Activated CD4-positive, alpha-beta T cell treated with anti-CD3 and anti-CD28 coated beads, Interleukin-2, amount 50 U/mL, for 1 hour (primary cell): ENCODE measurements at places on chromosomes 11 and 22.

DNA sequence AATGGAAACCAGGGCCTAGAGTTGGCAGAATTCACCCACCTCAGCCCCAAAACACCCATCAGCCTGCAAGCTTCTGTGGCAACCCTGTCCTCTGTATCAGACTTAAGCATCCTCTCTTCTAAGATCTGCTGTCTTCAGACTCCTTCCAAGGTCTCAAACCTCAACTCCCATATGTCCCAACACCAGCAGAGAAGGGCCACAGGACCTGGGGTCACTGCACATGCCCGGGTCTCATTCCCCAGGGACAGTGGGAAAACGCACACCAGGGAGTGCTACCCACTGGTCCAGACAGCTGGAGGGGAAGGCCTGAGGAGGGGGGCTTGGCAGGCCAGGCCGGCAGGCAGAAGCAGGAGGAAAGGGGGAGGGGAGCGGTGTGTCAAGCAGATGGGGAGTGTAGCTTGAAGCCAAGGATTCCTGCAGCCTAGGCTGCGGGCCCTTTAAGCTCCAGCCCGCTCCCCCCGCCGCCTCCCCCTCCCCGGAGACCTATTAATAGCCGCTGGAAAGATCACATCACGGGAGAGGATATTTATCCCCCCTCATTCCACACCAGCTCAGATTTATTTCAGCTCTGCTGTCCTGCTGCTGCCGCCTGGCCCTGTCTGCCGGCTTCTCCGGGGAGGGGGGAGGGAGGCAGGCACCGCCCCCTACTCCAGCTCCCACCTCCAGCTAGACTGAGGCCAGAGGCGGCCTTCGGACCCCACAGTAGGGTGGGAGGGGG, 16.7 kb downstream of the BCL9L start:
- no peak for DNase-seq

GRCh38 chr11:122850076-122850631, 11.9 kb downstream of the CRTAM start:
- no peak for DNase-seq

GRCh38 chr22:25843660-25844405, 101.8 kb downstream of the MYO18B start:
- DNase-seq: no peak

DNA sequence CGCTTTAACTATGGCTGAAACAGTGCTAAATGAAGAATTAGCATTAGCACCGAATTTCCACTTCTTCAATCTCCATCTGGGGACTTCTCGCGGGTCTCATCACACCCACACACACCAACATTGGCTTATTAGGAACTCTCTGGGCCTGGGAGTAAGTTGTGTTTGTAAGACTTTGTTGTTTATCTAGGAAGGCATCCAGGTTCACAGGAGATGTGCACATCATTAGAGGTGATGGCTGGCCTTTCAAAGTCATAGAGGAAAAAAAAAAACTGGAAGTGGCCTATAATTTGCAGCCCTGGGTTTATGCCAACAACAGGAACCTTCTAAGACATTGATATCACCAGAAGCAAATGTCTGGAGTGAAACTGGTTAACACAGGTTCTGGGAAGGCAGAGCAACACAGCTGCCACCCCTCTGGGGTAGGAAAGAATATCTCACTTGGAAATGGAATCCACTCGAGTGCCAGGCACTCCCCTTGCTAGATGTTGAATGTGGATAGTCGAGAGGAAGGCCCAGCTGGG, 84.5 kb downstream of the TRAF6 start:
- DNase-seq: no peak

- no peak for DNase-seq
Observed at GRCh38 chr11:121515335-121515671, 62.5 kb upstream of the SORL1-AS1 start.

DNA sequence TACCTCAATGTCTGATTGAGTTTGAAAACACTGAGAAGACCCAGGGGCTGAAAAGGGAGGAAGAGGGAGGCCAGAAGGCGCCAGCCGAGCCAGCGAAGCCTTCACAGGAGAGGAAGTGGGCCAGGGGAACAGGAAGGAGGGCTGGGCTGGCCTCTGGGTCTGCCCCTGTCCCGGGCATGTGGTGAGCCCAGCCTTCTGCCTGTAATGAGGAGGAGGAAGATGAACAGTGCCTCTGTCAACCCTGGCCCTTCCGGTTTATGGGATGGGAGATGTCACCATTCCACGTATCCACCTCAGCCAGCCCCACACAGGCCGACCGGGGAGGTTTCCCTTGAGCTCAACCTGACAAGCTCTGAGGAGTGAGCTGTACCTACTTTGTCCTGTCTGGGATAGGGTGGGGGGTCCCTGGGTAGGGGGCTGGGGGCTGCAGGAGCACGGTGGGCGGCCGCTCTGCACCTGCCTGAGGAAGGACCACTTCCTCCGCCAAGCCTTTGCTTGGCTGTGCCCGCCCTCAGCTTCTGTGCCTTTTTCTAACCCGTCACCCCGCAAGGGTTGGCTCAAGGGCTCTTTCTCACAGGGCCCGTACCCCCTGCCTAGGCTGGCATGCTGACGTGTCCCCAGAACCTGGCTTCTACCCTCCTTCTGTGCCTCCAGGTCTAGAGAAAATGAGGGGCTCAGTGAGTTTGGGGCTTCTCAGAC, 2.0 kb downstream of the PARVG start:
- DNase-seq: peak; percentile 23

- DNase-seq: no peak
Observed at GRCh38 chr22:43476751-43477725, 65.2 kb downstream of the MPPED1 start.

DNA sequence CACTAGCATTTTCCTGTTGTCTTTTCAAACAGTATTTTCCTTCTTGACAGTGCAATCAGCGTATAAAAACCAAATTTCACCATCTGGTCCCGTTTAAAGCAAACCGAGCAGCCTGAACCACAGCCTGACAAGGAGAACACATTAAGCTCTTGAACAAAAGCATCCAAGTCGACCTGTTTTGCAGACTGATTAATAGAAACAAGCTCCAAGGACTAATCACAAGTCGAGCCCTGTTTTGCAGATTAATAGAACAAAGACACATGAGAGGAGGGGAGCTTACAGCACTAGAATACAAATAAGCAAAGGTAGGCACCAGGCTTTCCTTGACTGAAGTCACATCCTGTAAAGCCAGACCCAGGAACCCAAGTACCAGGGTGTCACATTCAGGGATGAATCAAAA, 104.8 kb downstream of the MPPED2 start:
- no peak for DNase-seq

DNA sequence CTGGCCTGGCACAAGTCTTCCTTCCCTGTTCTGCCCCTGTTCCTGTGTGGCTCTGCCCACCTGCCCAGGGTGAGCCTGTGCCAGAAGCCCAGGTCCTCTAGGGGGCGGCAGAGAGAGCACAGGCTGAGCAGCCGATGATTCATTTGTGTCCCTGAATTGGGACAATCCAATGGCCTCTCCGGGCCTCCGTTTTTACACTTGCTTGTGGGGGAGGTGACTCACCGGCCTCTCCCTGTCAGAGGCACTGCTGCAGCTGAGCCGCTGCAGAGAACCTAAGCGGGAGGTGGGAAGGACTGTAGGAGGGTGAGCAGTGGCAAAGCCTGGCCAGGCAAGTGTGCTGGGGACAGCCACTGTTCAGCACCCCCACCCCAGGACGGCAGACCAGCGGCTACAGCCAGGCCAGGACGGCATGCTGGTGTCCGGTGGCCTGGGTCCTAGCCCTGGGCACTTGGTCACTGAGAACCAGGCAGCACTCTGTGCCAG, 65.2 kb upstream of the LMO1 start:
- peak; percentile 35 for DNase-seq

DNA sequence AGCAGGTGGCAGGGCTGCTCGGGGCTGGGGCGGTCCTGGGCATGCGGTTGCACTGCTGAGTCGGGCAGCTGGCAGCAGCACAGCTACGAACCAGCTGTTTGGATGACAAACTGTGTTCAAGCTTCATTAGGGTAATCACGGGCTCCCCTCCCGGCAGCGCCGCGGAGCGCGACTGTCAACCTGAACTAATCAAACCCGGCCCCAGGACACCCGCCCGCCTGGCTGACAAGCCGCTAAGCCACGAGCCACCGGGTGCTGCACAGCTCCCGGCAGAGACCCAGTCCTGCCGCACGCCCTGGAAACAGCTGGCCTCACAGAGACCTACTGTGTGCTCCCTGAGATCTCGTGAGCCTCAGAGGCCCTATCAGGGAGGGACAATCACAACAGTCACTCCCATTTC, 60.6 kb upstream of the TCF20 start:
- DNase-seq: no peak

- DNase-seq: no peak
Observed at GRCh38 chr11:119590651-119591351, 138.2 kb downstream of the NECTIN1 start.

DNA sequence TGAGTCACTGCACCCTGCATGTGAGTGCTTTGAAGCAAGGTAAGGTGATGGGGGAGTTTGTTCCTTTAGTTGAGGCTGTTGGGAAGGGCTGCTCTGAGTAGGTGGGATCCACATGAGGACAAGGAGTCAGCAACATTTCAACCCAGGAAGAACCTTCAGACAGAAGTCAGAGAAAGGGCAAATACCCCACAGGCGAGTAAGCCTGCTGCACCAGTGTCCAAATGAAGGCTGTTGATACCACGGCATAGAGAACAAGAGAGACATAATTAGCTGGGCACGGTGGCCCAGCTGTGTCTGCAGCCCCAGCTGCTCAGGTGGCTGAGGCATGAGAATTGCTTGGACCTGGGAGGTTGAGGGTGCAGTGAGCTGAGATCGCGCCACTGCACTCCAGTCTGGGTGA, 54.3 kb upstream of the CLMP start:
- no peak for DNase-seq

- no peak for DNase-seq
Observed at GRCh38 chr11:9568161-9568853, 5.2 kb upstream of the WEE1 start.

GRCh38 chr11:119089319-119089718, 4.6 kb downstream of the HMBS start:
- DNase-seq: no peak

GRCh38 chr11:8723711-8724110, 41.1 kb downstream of the RPL27A start:
- no peak for DNase-seq

DNA sequence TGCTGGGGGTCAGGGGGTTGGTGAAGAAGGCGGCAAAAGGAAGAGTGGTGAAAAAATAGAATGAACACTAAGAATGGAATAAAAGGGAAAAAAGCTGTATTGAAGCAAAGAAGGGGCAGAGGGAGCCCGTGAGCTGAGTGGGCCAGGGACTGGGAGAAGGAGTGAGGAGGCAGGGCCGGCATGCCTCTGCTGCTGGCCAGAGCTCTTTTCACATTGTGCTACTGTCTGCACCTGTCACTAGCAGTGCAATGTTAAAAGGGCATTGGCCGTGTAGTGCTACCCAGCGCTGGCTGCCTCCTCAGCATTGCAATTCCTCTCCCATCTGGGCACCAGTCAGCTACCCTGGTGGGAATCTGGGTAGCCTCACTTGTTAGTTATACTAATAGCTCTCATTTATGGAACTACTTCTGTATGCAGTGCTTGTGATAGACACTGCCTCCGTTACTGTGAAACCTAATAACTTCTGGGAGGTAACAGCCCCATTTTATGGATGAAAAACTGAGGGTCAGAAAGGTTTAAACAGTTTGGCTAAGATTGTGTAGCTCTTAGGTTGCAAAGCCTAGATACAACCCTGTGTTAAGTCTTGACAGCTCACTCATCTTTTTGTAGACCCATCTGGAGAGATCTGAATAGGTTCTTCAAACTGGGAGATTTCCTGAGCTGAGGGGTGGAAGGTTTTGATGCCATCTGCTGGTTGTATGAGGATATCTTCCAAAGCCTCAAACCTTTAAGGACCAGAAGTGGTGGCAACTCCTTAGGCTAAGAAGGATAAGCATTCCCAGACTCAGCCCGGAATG, 8.5 kb downstream of the YPEL4 start:
- DNase-seq: no peak

GRCh38 chr11:16946477-16947282, 67.5 kb downstream of the PLEKHA7 start:
- DNase-seq: no peak

GRCh38 chr11:68189888-68190287, 23.2 kb downstream of the KMT5B start:
- DNase-seq: no peak

DNA sequence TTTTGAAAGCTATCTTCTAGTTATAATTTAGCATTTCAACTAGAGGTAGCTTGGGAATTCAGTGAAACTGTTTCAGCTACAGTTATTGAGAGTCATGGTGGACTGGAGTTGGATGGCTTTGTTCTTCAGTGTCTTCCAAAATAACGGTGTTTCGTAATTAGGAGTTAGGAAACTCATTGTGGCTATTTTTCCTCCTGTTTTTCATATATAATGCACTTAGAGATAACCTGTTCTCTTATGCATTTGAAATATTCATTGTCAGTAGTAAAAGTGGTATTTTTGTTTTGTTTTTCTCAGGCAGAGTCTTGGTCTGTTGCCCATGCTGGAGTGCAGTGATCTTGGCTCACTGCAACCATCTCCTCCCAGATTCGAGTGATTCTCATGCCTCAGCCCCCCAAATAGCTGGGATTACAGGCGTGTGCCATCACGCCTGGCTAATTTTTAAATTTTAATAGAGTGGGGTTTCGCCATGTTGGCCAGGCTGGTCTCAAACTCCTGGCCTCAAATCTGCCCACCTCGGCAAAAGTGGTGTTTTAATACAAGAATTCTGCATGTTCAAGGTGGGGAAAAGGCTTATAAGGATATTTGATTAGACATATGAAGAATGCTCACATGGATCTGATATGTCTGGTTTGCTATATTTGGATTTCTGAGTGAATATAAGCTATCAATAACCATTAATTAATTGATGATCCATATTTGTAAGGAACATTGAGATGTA, 12.7 kb downstream of the PDHX start:
- DNase-seq: no peak

GRCh38 chr11:126612671-126613070, 257.2 kb downstream of the ST3GAL4 start:
- DNase-seq: no peak

- DNase-seq: no peak
Observed at GRCh38 chr11:114176321-114176720, 116.8 kb downstream of the ZBTB16 start.

GRCh38 chr11:117849781-117850414, 25.4 kb upstream of the FXYD2 start:
- DNase-seq: no peak

DNA sequence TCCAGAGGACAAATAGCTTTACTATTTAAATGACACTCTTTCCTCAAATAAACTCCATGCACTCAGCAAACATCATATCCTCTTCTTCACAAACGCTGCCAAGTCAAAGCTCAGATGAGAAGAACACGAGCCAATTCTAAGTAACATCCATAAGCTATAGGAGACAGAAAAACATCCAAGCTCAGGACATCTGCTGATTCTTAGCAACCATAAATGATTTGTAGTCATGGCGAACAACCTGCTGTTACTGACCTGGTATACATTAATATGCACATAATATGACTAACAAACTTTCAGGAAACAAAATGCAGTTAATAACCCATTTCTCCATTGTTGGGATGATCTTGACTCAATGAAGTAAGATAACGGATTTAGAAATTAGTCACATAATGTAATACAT, 6.7 kb downstream of the GALNT18 start:
- no peak for DNase-seq

- DNase-seq: no peak
Observed at GRCh38 chr11:69630017-69630416, 10.9 kb upstream of the CCND1 start.
